CD8-positive, alpha-beta memory T cell (primary cell): ENCODE measurements at places on chromosomes 3 and 15. TPM values are rescaled to one million over a fixed set of nuclear protein-coding genes. Genes with fewer than 3 reads are reported as not detected.

The CHRD gene
- total RNA-seq, result not detected

GRCh38 chr3:16609927-16610580, 4.8 kb upstream of the DAZL start:
- no peak for DNase-seq

- DNase-seq, result no peak
These were observed 175.3 kb upstream of the FEZF2 start for GRCh38 chr3:62548528-62549205.

DNA sequence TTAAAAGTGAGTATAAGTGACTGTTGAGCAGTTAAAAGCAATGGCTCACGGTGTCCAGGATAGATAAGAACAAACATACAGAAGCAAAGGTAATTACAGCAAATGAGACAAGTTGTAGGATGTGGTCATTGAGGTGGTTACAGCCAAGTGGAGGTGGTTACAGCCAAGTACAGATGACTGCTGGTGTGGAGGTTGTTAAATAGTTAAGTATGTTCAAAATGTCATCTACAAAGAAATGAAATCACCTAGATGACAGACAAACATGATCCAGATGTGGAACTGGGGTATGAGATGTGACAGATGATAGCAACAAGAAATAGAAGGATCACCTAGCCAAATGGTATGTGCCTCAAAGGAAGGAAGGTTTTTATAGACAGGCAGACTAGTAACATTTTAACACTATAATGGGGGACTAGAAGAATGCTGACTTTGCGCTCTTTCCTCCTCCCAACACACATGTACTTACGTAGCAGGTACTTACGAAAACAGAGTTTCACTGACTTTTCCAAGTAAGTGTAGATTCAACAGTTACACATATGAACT, 6.8 kb upstream of the ANKRD28 start:
- DNase-seq, result no peak

GRCh38 chr15:85555875-85556617, 175.6 kb downstream of the AKAP13 start:
- no peak for DNase-seq

GRCh38 chr3:107675233-107675900, 152.6 kb downstream of the BBX start:
- no peak for DNase-seq

GRCh38 chr3:124964387-124964786, 29.8 kb upstream of the MUC13 start:
- DNase-seq, result no peak

GRCh38 chr3:126654571-126655383, at the start of gene TXNRD3:
TXNRD3 (minus strand) TSS chr3:126655124.
- peak; percentile 35 for DNase-seq
